Neural progenitor cell (in vitro differentiated cells): ENCODE measurements at places on chromosomes 3 and 15. TPM values are rescaled to one million over a fixed set of nuclear protein-coding genes. Genes with fewer than 3 reads are reported as not detected.

Gene KNG1
- not detected in 2 replicates for total RNA-seq

GRCh38 chr3:24047513-24047912, 102.4 kb downstream of the NR1D2 start:
- no peaks in the 10 kb centered on the region for H3K36me3 ChIP-seq
- no peak overlapping the region for H3K27ac ChIP-seq
- no peak overlapping the region for H3K4me3 ChIP-seq
- H3K4me1 ChIP-seq = no peaks in the 10 kb centered on the region
- DNase-seq = no peak

DNA sequence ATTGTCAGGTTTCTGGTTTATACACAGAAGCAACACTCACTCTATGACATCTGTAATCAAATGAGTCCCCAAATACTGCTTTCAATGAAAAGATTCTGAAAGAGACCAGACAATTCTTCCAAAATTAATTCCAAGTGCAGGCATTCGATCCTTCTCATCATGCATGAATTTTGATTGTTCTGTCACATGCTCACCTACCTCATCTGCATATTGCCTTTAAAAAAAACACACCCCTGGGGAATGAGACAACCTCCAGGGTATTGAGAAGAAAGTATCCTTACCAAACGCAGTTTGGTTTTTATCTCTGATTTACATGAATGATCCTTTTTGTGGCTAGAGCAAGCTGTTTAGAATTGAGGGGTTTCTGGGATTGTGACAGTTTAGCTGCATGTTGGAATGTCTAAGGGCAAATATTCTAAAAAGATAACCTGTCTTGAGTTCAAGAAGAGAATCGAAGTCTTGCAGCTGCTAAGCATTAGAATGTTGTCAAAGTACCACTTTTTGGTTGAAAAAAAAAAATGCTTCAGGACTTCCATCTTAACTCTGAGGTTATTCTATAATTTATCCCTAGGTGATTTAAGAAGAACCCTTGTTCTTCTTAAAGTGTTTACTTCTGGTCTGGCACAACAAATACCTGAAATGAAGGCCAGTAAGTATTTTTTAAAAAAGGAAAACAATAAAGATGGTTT, 653.1 kb downstream of the RBMS3 start:
- DNase-seq = no peak
- peaks cover 6% of the 10 kb centered on the region for H3K4me1 ChIP-seq
- H3K27ac ChIP-seq = no peak overlapping the region
- H3K4me3 ChIP-seq = no peak overlapping the region

DNA sequence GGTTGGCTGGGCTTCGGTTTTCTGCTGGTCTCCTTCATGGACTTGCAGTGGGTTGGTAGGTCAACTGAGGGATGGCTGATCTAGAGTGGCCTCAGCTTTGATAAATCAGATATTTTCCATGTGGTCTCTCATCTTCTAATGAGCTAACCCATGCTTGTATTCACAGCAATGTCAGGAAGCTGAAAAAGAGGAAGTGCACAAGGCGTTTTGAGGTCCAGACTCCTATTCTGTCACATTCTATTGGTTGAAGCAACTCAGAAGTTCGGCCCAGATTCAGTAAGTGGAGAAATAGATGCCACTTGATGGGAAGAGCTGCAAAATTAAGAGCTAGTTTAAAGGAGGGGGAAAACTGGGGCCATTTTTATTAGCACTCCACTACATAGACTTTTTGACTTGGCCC, 361.2 kb downstream of the DIPK2A start:
- no peak overlapping the region for H3K27ac ChIP-seq
- H3K4me3 ChIP-seq = no peak overlapping the region
- no peaks in the 10 kb centered on the region for H3K4me1 ChIP-seq
- H3K27me3 ChIP-seq = no peaks in the 10 kb centered on the region

Gene UNC45A
- 47.7 and 99.5 TPM in 2 replicates for total RNA-seq

- DNase-seq = peak; percentile 45
- peaks cover 42% of the 10 kb centered on the region for H3K27me3 ChIP-seq
- no peak overlapping the region for H3K27ac ChIP-seq
- peak overlapping the region; percentile 84 for H3K4me3 ChIP-seq
Observed at GRCh38 chr15:68821841-68822381, 1.2 kb upstream of the ANP32A start.

Gene CADM2
- 6.8 and 13.3 TPM in 2 replicates for total RNA-seq

Gene POLR2M
- total RNA-seq = 204 and 1,069 TPM in 2 replicates
